RWPE2 (cell line): ENCODE measurements at places on chromosomes 2 and 18.

GRCh38 chr2:25521665-25522387 is 151.6 kb downstream of the DTNB start:
- DNase-seq = no peak

- no peak for DNase-seq
Observed at GRCh38 chr2:60567919-60568768, 14.7 kb upstream of the BCL11A start.

DNA sequence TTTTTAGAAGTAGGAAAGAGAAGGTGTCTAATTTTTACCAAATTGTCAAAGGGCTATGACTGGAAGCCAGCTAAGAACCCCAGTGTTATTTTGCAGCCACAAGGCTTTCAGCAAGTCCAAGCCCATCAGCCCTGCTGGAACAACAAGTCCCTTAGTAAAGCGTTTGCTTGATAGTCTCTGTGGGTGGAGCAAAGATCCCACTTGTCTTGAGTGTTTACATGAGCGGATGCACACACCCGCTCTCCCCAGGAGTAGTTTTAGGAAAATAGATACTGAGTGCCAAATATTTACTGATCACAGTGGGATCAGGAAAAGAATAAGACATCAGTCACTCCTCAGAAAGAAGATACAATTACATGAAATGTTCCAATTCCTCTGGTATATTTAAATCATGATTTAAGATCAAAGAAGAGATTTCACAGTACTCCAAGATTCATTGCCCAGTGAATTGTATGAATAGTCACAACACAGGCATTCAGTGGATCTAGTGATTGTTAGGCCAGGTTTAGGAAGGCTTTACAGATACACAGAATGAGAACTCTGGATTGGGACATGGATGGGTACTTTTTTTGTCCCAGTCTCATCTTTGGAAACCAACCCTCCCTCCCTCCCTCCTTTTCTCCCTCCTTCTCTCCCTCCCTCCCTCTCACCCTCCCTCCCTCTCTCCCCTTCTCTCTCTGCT is 514.9 kb downstream of the PTPRM start:
- DNase-seq = no peak

GRCh38 chr2:11387843-11388242 is 43.4 kb upstream of the ROCK2 start:
- DNase-seq = no peak
